Myocyte (in vitro differentiated cells): ENCODE measurements at places on chromosomes 5 and 9. TPM values are rescaled to one million over a fixed set of nuclear protein-coding genes. Genes with fewer than 3 reads are reported as not detected.

The KCNN2 gene
- not detected in 2 replicates for total RNA-seq

The ENTREP1 gene
- total RNA-seq: 3.4 and 3.7 TPM in 2 replicates

The SUB1 gene
- total RNA-seq: 151 and 317 TPM in 2 replicates

The CDH9 gene
- total RNA-seq: not detected in 2 replicates

The RAPGEF6 gene
- total RNA-seq: 9.8 and 11.8 TPM in 2 replicates

The GPR150 gene
- total RNA-seq: 0.31 and 0.53 TPM in 2 replicates

The OLFM1 gene
- total RNA-seq: not detected in 2 replicates

The FAM169A gene
- 3.0 and 3.2 TPM in 2 replicates for total RNA-seq

The BARX1 gene
- not detected in 2 replicates for total RNA-seq

The CCL27 gene
- total RNA-seq: not detected in 2 replicates

The WDR41 gene
- 82.2 and 89.2 TPM in 2 replicates for total RNA-seq

The OR1Q1 gene
- not detected in 2 replicates for total RNA-seq
